Adipocyte (in vitro differentiated cells): ENCODE measurements at places on chromosomes 6 and 20.
A peak's percentile ranks its signal among the peaks of the same experiment; 100 is the strongest.

DNA sequence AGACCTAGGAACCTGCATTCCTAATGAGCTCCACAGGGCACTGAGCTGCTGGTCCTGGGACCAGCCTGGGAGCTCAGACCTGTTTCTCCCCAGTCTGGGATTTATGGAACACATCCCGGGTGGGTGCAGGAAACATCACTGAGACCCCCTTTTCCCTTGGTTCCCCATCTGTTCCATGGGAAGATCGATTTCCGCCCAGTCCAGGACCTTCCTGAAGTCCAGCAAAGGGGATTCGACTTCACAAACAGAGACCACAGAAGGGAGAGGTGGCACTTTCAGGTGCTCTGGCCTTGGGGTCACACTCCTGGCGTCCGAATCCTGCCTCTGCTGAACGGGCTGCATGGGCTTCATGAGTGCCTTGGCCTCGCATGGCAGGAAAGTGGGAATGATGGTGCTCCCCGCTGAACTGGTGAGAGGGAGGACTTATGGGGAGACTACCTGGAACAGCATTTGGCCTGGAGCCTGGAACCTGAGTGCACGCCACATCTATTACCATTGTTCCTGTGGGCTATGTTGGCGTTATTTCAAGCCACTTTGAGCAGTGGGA is 296.3 kb downstream of the TAF4 start:
- DNase-seq: no peak

DNA sequence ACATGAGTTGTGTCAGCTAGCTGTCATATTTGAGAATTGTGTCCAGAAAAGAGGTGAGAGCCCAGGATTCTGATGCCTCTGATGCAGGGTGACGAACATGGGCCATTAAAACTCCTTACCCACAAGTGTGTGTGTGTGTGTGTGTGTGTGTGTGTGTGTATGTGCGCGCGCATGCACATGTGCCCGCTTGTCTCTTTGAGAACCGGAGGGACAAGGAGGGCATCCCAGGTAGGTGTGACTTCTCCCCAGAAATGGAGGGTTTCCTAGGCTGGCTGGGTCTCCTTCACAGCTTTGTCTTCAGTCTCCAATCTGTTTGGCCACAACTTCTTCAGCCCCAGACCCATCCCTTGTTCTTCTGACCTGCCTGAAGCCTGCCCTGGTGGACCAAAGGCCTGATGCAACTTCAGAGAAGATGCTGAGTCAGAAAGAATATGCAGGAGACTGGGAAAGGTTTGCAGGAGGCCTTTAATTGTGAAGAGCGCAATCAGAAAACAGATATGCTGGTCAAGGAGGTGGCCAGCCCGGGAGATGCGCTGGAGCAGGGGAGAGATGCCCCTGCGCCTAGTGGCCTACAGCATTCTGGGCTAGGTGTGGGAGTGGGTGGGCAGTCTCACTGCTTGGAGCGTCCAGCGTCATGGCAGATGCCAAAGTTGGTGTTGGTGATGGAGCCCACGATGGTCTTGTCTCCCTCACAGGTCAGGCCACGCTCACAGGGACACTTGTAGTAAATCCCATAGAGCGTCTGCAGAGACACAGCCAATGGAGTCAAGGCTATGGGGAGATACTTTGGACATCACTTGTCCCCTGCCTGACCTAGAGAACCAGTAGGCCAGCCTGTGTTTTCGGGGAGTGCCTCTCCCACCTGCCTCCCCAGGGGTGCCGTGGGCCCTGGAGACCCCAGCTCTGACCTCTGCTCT is 2.3 kb downstream of the CLPS start:
- no peak for DNase-seq

DNA sequence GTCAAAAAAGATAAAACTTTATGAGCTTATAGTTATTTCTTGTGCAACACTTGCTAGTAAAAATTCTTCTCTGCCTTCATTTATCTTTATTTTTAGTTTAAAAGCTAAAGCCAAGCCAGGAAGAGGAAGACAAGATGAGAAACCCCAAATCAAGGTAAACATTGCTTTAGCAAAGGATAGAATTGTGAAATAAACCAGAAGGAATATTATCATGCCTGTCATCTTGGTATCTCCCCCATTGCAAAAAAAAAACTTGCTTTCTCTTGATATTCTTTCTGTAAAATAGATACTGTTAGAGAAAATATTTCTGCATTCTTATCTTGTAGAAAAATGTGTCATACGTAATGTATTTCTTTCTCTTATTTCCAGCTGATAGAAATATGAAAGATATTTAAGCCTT is 432.8 kb downstream of the GJA1 start:
- peak; percentile 54 for DNase-seq

DNA sequence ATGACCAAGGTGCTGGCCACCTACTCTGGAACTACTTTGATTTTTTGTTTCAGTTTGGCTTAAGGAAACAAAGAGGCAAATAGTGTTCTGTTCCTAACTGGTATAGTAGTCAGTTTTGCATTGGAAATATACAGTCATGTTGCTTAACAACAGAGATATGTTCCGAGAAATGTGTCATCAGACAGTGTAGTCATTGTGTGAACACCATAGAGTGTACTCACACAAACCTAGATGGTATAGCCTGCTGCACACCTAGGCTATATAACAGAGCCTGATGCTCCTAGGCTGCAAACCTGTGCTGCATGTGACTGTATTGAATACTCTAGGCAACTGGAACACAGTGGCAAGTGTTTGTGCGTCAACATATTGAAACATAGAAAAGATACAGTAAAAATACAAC is 80.4 kb downstream of the ARID1B start:
- no peak for DNase-seq

DNA sequence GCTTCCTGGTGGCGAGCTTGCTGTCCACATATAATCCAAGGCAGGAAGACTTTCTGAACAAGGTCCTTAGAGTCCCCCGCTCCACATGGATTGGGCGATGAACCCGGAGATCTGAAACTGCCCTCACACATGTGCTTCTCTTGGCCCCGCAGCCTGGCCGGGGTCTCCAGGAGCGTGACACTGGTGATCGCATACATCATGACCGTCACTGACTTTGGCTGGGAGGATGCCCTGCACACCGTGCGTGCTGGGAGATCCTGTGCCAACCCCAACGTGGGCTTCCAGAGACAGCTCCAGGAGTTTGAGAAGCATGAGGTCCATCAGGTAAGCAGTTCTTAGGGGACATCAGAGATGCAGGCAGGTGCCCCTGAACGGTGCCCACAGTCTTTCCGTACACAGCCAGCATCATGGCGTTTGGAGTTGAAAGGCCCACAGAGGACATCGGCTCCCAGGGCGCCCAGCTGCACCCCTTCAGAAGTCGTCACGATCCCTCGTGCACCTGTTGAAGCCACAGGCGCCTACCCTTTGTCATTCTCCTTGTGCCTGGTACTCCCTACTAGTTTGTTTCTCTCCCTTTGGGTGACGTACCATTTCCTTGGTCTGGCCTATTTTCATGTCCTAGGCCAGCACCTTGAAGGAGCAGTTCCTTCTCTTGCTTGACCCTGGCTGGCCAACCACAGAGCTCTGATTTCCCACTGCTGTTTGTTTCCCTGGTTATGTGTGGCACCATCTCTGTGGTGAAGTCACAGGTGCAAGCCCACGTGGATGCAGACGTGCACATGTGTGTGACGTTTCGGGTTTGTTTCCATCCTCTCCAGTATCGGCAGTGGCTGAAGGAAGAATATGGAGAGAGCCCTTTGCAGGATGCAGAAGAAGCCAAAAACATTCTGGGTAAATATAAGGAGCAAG is 43.3 kb upstream of the IRF4 start:
- DNase-seq: no peak

DNA sequence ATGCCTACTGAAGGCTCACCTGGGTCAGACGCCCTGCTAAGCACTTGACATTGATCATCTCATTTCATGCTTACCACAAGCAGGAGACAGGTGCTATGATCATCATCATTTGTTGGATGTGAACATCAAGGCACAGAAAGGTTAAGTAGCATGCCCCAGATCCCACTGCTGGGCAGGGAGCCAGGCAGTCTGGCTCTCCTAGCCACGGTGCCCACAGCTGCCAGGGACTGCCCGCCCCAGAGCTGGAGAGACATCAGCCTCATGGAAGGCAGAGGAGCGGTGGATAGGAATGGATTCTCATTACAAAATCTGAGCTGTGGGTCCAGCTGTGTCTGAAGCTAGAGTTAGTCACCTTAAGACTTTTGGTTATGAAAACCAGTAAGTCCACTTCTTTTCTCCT is 3.6 kb downstream of the SULF2 start:
- DNase-seq: no peak

DNA sequence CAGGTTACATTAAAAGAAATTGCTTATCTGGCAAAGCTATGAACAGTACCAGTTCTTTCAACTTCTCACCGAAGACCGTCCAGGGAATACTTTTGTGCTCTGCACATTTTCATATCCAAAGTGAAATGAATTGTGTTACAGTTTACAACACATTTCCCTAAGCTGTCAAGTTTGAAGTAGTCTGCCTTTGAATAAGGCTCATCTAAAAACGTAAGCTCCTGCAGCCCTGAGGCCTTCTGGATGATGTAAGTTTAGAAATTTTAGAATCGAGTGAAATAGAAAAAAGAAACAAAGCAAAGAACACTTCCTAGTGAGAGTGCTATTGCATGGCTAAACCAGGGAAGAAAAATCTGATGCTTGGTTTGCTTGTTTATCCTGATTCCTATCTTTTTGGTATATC is 653.8 kb downstream of the MMUT start:
- peak; percentile 17 for DNase-seq

DNA sequence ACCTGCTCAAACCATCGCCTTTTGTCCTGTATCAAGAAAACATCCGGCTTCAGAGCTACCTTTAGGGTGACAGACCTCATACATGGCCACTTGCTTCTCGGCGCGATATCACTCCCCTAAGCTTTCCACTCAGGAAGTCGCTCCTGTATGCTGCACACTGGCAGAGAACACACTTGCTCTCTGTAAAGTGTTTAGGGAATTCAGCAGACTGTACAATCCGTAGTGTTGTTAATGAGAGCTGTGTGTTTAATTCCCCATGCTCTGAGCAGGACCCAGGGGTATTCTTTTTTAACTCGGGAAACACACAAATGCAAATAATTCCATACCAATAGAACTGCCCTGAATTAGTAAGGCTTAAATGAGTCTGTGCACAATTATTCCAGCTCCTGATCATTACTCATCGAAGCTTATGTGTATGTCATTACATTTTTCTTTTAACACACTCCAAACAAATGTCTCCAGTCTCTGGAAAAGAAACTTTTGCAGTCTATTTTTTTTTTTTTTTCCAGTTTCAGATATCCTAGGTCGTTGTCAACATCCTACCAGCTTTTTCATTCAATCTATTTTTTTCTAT is 338.7 kb upstream of the ARID1B start:
- no peak for DNase-seq

GRCh38 chr6:137722749-137723272 is 144.2 kb upstream of the TNFAIP3 start:
- no peak for DNase-seq

- no peak for DNase-seq
Measured at GRCh38 chr6:33797626-33798342, 6.0 kb downstream of the MLN start.

GRCh38 chr6:166956444-166957086 is at the start of gene RNASET2:
Gene RNASET2 (minus strand): TSS chr6:166956550. CDS start chr6:166956182, 368 bp downstream.
- peak; percentile 98 for DNase-seq

GRCh38 chr20:55291261-55291660 is 714.1 kb downstream of the CBLN4 start:
- DNase-seq: no peak

- no peak for DNase-seq
Measured at GRCh38 chr6:96990462-96990861, 65.9 kb downstream of the KLHL32 start.

DNA sequence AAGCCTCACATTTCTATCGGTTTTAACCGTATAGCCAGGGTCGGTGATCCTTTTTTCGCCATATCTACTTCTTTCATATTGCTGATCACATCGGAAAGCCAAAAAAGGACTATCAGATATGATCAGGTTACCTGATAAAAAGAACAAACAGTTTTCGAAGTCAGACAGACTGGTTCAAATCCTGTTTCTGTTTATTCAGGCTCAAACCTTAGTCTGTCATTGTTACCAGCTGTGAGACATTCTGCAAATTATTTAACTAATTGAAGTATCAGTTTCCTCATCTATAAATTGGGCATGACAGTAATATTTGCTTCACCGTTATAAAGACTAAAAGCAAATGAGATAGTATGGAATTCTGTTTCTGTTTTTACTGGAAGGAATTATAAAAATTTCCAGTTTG is 111.3 kb downstream of the TSHZ2 start:
- no peak for DNase-seq
